ENCODE measurements at places on chromosomes 11 and 22. TPM values are rescaled to one million over a fixed set of nuclear protein-coding genes. Genes with fewer than 3 reads are reported as not detected.
A peak's percentile ranks its signal among the peaks of the same experiment; 100 is the strongest.

DNA sequence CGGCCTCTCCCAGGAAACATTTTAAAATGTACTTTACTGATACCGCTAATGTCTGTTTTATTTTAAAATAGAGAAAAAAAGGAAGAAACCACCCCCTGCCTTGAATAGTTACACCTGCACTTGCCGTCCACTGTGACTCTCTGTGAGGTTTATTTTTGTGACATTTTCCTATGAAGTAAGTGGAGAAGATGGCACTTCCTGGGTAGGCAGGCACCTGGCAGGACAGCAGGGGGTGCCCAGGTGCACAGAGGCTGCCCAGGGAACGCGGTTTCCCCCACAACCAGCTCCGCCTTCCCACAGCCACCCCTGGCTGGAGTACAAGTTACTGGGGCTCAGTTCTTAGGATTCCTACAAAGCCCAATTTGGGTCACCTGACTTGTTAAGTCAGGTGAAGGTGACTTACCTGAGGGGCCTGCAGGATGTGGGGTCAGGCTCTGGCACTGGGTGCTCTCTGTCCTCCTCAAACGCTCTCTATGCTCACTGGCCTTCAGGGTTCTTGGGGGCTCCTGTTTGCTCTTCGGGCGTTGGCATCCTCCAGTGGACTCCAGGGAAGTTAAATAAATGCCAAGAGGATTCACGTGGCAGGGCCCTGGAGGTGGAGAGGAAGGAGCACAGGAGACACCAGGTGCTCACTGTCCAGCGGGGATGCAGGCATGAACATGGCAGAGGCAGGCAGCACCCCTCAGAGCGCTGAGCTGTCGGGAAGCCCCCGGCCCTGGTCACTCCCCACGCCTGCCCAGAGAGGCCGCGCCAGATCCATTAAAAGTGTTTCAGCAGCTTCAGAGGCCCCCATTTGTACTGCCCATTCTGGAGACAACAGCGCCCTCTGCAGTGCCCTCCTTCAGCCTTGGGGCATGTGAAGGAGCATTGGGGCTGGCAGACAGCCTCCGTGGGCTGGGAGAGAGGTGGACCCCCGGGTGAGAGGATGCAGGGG, 1021.2 kb downstream of the TBC1D22A start:
- no peak for DNase-seq

DNA sequence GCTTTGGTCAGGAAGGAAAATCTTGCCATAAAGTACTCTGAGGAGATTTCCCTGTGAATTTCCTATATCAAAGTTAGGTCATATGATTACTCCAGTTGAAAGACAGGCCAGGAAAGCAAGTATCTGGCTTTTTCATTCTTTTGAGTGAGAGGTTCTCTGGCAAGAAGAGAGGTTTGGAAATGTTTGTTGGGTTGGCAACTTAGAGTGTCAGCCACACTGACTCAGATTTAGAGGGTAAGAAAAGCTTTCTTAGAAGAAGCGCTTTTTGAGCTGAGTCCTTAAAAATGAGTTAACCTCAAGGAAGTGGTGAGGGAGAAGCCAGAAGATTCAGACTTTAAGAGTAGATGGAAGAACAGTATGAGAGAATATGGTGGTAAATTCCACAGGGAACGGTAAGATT, 86.1 kb upstream of the BDNF start:
- no peak for DNase-seq

GRCh38 chr11:122665861-122666260, 10.3 kb downstream of the UBASH3B start:
- peak; percentile 72 for DNase-seq

DNA sequence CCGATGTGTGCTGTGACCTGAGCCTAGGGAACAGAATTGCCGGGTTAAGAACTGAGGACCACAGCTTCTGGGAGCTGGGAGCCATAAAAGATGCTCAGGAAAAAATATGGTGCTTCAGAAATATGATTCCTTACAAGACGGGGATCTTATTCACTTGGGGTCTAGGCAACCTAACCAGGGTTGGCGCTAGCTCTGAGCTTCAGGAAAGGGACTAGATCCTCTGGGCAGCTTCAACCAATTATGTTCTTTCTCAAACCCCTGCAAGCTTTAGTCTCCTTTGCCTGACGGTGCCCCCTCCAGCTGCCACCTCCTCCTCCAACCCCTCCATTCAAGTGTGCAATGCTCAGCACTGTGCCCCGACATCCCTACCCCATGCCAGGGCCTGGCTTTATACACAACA, 634.1 kb upstream of the CADM1 start:
- DNase-seq, result no peak

GRCh38 chr11:62000539-62001446, 33.4 kb upstream of the FTH1 start:
- DNase-seq, result no peak

DNA sequence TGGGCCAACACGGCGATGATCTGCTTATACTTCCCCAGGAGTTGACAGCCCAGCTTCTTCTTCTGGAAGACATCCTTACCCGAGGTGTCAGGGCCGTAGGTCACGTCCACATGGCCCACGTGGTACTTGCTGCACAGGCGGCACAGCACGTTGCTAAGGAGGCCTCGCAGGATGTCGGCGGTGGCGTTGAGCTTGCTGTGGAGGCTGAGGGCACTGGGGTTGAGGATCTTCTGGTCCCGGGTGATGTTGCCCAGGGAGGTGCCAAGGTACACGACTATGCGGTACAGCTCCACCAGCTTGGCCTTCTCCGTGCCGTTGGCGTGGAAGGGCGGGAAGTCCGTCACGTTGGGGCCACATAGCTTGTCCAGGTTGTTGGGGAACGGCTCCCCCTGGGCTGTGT, 2.9 kb downstream of the LIF start:
- DNase-seq, result no peak

GRCh38 chr22:43404673-43405385, 7.0 kb upstream of the MPPED1 start:
- DNase-seq, result no peak

DNA sequence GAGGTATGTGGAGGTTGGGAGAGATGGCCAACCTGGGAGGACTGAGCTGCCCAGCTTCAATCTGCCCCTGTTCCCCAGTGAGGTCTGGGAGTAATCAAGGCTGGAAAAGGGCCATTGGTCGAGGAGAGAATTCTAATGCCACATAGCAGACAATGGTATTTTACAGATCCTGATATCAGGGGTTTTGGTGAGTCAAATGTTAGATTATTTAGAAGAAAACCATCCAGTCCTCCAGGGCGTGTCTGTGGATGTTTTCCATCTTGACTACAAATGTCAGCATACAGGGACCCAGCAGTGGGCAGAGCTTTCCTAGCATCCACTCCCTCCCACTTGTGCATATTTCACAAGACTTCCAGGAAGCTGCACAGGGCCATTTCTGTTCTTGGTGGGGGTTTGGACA, 107.9 kb downstream of the SCN3B start:
- no peak for DNase-seq

FAM180B gene
- total RNA-seq, result 0.58 TPM

C11orf91 gene
- total RNA-seq, result not detected
